ENCODE measurements at places on chromosomes 12 and 14. TPM values are rescaled to one million over a fixed set of nuclear protein-coding genes. Genes with fewer than 3 reads are reported as not detected.

SYT1 gene
- total RNA-seq, result not detected

- no peak for DNase-seq
Observed at GRCh38 chr12:120224304-120225199, 23.6 kb upstream of the RPLP0 start.

DNA sequence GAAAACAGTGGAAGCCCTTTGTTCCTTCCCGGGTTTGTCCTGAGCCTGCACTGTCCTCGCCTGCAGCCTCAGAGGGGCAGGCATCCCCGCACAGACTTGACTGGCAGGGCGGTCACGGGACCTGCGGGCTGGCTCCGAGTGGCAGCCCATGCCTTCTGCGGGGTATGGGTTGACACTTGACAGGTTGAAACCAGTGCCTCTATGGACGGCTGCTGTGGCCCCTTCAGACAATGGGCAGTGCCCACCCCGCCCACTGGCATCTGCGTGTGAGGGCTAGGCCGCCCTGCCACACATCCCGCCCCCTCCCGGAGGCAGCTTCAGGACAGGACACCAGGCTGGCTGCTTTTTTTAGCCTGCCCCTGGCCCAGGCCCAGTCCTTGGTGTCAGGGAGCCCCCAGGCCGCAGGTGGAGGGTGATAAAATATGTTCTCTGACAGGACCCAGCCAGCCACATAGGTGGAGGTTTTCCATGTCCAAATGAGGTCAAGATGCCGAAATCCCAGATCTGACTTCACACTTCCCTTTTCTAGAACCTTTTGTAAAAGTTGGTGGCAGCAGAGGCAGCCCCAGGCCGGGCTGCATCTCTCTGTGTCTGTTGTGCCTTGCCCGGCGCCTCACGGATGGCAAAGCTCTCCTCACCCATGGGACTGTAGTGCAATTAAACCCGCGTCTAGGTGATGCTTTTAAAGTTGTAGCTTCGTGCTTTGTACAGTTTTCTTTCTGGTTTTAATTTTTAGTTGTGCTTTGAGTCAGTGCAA is 10.0 kb downstream of the ANKRD9 start:
- DNase-seq, result no peak

DNA sequence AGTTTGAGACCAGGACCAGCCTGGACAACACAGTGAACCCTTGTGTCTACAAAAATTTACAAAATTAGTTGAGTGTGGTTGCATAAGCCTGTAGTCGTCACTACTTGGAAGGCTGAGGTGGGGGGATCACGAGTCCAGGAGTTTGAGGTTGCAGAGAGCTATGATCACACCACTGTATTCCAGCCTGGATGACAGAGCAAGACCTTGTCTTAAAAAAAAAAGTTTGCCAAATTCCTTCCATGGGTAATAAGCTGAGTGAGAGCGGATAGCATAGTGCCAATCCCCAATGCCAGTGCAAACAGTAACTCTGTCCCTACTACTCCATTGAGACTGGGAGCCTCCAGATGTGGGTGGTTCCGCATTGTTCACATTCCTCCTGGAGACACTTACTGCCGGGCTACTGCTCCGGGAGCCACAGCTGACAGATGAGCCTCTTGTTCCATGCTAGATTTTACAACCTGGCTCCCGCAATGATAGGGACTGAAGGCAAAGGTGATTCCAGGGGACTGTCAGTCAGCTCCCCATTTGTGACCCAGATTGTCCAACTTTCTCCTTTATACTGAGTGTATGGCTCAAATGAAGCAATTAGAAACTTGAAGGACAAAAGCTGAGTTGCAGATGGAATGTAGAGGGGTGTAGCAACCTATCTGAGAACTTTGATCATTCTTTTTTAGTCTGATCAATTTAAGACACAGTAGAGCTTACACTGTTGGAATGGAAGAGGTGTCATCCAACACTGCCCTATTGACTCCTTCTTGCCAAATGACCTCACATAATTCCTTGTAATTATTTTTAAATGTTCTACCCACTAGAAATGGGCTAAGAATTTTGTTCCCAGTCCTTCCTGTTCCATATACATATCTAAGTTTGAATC is 13.4 kb upstream of the FRMD6 start:
- no peak for DNase-seq

All from activated T-cell treated with anti-CD3 and anti-CD28 coated beads, Interleukin-2, amount 50 U/mL, for 4 hours (primary cell).